ENCODE measurements at places on chromosomes 11 and 22.

GRCh38 chr11:73969091-73969490, 13.6 kb downstream of the UCP2 start:
- DNase-seq, result no peak

- DNase-seq, result no peak
Observed at GRCh38 chr22:36331306-36331911, 56.4 kb downstream of the MYH9 start.

- DNase-seq, result no peak
Observed at GRCh38 chr11:78935398-78936068, 360.9 kb upstream of the NARS2 start.

- no peak for DNase-seq
Observed at GRCh38 chr11:16408619-16409018, 52.3 kb upstream of the SOX6 start.

Data from neural progenitor cell (in vitro differentiated cells).